ENCODE measurements at places on chromosomes 3 and 15.

GRCh38 chr15:80988148-80988796 is 1.3 kb downstream of the MESD start:
- DNase-seq: no peak

GRCh38 chr15:47616876-47617275 is 100.4 kb upstream of the SEMA6D start:
- no peak for DNase-seq

- DNase-seq: no peak
Observed at GRCh38 chr15:67208396-67208795, 46.1 kb downstream of the AAGAB start.

DNA sequence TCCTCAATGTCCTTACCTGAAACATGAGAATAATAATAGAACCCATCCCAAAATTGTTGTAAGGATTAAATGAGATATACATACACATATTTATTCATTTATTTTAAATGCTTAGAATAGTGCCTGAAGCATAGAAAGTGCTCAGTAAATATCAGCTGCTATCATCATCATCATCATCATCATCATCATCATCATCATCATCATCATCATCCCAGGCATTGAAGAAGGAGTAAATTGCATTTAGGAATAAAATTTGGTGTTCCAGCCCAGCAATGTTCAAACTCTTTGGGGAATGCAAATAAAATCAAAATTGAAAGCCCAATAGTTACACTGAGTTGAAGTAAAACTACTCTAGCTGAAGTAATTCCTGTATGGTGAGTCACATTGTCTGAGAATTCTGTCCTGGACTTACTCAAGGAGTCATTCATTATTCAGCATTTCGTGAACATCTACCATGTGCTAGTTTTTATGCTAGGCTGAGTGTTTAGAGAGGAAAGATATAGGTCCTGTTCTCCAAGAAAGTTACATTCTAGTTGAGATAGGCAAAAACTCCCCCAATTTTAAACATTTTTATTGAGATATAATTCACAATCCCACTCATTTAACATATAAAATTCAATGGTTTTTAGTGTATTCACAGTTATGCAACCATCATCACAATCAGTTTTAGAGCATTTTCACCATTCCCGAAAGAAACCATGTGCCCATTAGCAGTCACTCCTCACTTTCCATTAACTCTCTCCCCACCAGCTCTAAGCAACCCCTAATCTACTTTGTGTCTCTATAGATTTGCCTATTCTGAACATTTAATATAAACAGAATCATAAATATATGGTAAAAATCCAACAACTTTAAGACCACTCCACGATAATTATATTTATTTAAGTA is 107.2 kb downstream of the FRMD5 start:
- DNase-seq: no peak

DNA sequence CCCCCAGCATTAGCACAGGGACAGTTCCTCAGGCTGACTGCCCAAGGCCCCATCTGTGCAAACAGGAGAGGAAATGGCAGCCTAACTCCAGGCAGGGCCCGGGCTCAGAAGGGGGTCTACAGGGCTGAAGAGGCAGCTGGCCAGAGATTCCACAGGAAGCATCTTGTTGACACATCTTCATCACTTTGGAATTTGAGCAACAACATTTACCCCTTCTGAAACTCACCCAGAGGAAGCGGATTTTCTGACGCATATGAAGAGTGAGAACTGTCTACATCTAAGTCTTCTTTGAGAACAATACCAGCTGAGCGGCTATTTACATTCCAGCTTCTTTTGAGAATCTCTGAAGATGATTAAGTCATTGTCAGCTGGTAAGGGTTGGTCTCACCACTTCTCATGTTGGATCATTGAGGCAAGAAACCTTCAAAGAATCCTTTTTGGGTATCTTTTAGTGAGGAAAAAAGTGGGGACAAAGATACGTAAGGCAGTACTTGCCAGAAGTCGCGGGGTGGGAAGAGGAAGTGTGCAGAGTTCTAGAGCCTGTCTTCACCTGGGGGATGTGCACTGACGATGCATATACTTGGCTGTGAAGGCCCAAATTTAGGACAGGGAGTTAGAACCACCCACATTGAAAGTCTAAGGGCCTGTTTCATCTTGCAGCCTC is 25.4 kb upstream of the SRP14 start:
- DNase-seq: no peak

DNA sequence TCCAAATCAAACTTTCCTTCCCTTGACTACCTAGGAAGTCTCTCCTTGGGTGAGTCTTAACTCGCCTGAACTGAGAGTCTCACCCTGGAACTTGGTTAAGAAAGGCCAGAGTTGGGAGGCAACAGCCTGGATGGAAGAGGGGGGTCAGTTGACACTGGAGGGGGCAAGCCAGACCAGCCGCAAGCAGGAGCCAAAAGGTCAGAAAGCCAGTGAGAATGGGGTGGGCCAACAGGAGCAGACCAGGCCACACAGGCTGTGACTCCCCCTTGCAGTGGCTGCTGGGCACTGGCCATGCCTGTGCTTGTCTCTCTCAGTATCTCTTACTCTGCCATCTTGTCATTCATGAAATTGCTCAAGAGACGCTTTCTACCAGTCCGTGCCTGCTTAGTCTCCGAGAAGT is 32.9 kb downstream of the CRTC3 start:
- no peak for DNase-seq

GRCh38 chr3:136055491-136055890 is 90.0 kb downstream of the PPP2R3A start:
- no peak for DNase-seq

DNA sequence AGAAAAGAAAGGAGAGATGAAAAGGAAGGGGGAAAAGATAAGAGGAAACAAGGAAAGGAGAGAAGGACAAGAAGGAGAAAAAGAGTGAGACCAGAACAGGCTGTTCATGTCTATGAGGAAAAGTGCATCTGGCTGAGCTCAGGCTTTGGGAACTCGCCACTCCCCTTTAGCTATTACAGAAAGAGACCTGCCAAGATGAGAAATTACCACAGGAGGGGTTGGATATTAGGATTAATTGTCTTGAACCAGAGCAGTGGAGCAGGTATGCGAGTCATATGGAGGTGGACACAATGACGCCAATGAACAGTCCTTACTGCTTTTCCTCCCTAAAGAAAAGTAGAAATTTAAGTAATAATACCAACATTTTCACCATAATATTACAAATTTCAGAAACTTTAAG is 577.0 kb upstream of the ARRDC4 start:
- DNase-seq: no peak

DNA sequence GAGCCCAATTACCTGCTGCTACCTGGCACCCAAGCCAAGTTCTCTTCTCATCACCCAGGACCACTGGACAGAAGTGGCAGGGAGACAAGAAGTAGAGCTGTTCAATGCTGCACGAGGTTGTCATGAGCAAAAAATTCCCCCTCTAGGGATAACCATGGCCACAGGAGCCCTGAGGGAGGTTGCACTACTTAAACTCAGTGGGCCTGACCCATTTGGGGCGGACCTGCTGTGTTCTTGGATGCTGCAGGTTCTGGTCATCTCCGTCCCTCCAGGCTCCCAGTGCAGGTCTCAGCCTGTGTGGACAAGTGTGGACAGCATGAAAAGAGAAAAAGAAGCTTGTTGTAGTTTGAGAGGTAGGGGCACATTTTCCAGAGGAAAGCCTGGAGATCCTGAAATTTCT is 26.1 kb upstream of the MANF start:
- no peak for DNase-seq

DNA sequence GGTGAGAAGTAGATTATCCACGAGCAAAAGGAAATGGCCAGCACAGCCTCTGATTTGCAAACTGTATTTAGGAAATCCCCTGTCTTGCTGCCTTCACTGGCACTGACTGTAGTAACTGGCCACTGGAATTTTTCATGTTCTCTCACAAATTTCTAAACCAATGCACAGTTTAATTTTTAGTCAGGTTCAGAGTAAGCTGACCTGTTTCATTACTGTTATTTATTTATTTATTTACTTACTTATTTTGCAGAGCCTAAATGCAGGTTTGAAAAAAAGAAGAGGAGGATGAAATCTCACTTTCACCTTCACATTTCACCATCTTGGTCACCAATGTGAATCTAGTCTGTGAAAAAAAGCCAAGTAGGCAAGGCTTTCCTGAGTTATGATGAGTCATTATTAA is 291.0 kb downstream of the PLOD2 start:
- DNase-seq: no peak

GRCh38 chr3:24972491-24972890 is 455.6 kb upstream of the RARB start:
- no peak for DNase-seq

DNA sequence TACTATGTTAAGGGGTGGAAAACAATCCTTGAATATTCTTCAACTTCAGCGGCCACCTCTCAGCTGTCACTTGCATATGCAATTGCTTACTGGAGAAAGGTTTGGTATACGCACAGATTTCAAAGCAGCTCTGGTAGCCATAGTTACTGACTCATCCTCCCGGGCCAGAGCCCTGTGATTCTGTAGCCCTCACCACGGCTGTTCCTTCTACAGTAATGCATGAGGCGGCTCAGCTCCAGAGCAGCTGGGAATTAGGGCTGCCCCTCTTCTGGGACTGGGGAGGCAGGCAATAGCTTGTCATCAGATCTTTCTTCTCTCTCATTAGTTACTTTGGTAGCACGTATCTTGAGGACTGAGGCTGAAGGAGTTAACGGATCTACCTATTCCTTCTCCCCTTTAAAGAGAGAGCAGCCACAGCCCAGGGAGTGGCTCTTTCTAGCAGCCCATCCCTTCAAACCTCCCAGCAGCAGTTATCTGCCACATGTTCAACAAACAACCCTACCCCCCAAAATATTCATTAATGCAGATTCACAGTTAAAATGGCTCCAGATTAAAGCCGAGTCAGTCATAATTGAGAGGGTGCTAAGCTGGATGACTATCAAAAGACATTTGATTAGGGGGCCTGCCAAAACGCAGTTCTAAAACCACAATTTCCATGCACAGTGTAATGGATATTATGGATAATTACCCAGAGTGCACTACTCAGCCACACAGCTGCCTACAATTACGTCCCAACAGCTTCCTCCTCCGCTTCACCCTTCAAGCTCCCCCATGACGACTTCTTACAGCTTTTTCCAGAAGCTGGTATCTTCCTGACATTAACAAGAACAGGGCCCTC is 54.7 kb downstream of the ETV5 start:
- peak; percentile 16 for DNase-seq

DNA sequence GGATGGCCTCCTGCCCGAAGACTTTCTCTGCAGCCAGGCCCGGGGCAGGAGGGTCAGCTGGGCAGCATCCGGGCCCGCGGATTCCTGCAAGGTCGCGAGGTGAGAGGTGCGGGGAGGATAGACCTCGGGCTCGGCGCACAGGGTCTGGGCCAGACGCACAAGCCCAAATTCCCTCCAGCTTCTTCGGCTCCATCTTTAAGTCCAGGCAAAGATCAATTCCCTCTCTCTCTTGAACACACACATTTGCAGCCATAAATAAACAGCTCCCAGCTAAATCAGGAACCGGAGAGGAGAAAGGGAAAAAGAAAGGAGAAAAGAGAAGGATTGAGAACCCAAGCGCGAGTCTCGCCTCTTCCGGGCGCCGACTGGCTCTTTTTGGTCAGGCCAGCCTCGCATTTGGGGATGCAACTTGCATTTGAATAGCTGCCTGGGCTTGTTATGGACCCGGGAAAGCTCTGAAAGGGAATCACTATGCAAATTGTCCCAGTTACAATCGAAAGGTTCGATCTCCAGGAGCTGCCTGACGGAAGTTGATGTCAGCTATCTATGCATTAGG is 14.5 kb upstream of the ONECUT1 start:
- no peak for DNase-seq

GRCh38 chr3:3998140-3998922 is 199.1 kb downstream of the LRRN1 start:
- DNase-seq: no peak

DNA sequence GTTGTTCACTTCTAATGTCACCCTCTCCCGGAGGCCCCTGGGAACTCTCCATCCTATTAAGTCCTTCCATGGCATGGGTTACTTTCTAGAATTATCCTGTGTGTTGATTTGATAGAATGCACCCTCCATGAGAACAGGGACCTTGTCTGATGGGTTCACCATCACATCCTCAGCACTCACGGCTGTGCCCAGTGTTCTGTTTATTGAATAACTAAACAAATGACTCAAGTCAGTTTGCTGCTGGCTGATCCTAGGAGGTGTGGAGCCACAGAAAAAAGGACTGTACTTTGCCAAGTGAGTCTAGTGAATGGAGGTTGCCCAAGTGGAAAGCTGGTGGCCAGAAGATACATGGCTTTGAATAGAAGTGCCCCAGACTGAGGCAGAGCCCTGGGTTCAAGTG is 48.5 kb upstream of the RAB6B start:
- DNase-seq: no peak

DNA sequence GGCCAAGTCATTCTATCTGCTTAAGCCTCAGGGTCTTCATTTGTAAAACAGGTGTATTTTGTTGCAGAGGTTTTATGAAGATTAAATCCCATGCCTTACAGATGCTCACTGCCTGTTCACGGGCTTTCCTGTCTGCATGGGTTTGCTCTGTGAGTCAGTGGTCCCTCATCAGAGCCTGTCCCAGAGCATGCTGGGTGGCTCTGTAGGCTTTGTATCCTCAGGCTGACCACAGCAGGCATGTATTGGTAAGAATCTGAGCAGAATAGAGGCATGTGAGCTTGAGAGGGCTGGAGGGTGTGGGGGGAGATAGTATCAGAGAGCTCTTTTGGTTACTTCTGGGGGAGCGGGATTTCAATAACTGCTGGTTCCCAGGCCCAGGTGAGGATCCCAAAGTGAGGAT is 45.4 kb upstream of the PLXNA1 start:
- no peak for DNase-seq

GRCh38 chr3:39401983-39402382 is 4.5 kb upstream of the RPSA start:
- no peak for DNase-seq

- no peak for DNase-seq
Observed at GRCh38 chr3:190360228-190360627, 27.7 kb upstream of the CLDN16 start.

All from caudate nucleus (tissue), 63 donors.